ENCODE measurements at places on chromosomes 7 and 10.

DNA sequence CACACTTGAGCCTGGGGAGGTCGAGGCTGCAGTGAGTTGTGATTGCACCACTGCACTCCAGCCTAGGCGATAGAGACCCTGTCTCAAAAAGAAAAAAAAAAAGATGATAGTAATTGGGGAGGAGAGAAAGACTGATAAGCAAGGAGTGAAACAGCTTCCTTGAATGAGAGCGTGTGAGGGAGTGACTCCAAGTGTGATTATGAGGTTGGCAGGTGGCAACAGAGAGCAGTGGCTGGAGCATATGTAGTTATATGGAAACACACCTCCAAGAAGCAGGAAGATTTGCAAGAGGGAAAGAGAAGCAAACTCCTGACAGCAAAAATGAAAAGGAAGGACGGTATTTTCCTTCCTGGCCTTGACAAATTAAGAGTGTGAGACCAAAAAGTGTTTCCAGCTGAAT lies 50.4 kb downstream of the VKORC1L1 start:
- no peak for DNase-seq

- no peak for DNase-seq
Observed at GRCh38 chr7:63045575-63045974, 953.1 kb upstream of the ZNF722 start.

- DNase-seq: no peak
Observed at GRCh38 chr10:50794490-50794889, 54.8 kb downstream of the ASAH2B start.

DNA sequence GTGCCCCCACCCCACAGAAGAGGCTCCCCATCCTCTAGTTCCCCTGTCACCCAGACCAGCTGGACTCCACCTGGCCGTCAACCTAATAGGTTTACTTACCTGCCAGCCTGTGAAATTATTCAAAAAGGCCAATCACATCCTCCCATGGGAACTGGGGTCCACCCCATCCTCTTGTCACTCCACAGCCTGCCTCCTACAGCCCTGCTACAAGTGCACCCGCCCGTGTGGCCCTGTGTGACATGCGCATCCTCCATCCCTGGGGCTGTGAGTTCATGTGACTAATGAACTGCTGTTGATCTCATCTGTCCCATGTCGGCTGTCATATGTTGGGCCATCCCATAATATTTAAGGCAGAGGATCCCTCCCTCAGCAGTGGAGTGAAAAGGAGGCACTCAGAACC lies 39.4 kb downstream of the AOC1 start:
- no peak for DNase-seq

DNA sequence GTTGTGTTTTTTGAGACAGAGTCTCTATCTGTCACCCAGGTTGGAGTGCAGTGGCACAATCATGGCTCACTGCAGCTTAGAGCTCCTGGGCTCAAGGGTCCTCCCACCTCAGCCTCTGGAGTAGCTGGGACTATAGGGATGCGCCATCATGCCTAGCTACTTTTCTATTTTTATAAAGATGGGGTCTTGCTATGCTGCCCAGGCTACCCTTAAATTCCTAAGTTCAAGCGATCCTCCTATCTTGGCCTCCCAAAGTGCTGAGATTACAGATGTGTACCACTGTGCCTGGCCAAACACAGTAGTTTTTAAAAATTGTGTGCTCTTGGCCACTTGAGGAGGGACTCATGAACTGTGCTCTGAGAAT lies 10.6 kb upstream of the TLX1 start:
- DNase-seq: no peak

DNA sequence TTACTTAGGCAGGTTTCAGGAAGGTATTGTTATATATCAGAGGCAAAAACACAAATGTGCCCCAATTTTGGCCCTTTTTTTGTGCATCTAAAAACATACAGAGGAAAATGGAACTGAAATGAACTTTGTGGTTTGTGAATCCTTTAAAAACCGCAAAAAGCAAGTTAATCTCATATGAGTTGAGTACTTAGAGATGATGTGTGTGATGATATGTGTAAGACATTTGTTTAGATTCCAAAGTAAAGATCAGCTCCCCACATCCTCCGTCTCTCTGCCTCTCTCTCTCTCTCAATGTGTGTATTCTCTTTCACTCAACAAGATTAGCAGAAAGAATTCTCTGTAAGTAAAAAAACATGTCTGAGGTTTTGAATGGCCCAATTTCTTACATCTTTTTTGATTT lies 201.9 kb downstream of the MALRD1 start:
- DNase-seq: no peak

Measured in GM13976 (cell line).